Spleen (tissue), 13 donors: ENCODE measurements at places on chromosomes 3 and 15. TPM values are rescaled to one million over a fixed set of nuclear protein-coding genes. Genes with fewer than 3 reads are reported as not detected.

Gene ANKRD63
- polyA plus RNA-seq, result not detected

Gene FSIP1
- polyA plus RNA-seq, result 0.09 TPM

Gene SLC35G2
- polyA plus RNA-seq, result 1.6 TPM

Gene HGD
- polyA plus RNA-seq, result 0.55 TPM

Gene GOLGA6L25
- polyA plus RNA-seq, result not detected

Gene CLDN16
- polyA plus RNA-seq, result 0.08 TPM

Gene POTEB2
- polyA plus RNA-seq, result not detected
